Stimulated activated CD4-positive, alpha-beta T cell treated with anti-CD3 and anti-CD28 coated beads, Interleukin-4, amount 100 ng/mL, for 48 hours (primary cell): ENCODE measurements at places on chromosomes 2 and 18.

- no peak for DNase-seq
Observed at GRCh38 chr2:239674981-239675825, 274.4 kb upstream of the HDAC4 start.

DNA sequence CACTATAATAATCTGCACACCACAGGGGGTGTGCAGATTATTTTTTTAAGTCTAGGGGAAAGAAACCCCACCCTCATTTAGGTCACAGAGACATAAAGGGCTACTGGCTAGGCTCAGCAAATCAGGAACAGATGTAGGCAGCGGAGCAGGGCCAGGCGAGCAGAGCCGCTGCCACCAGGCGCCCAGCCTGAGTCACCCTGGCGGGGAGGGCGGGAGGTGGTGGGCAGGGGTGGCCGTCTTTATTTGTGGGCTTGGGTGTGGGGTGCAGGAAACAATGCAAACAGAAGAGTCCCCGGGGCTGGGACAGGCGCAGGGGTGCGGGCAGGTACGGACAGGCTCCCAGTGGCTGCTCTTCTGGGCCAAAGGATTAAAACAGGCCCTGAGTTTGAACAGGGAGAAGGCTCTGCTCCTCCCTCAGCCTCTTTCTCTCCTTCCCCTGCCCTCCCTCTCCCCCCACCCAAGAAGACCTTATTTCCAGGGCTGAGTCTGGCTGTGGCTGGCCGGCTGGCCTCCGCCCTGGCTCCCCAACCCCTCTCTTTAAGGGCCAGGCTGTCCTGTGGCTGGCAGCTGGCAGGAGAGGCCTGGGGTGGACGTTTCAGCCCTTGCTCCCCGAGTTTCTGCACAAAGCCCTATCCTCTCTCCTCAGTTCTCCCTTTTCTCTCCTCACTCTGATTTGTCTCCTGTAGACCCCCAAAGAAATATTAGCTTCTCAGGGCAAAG is 142.9 kb upstream of the SMAD2 start:
- DNase-seq = no peak

DNA sequence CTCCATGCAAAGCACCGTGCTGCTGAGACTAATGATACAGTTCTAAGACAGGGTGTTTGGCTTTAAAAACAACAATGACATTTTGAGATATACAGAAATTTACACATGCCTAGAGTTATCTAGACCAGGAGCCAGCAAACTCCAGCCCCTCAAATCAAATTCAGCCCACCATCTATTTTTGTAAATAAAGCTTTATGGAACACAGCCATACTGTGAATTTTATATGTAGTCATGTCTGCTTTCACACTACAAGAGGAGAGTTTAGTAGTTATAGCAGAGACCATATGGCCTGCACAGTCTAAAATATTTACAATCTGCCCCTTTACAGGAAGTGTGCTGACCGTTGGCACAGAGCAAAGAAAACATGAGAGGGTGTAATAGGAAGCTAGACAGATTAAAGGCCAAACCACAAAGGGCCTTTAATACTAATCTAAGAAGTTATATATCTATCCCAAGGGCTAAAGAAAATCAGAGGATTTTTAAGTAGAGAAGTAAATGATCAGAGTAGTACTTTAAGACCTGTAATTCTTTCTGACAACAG is 39.4 kb downstream of the NBAS start:
- no peak for DNase-seq

- DNase-seq = no peak
Observed at GRCh38 chr2:16332681-16333557, 332.7 kb downstream of the CYRIA start.

- no peak for DNase-seq
Observed at GRCh38 chr18:7633171-7633570, 66.1 kb downstream of the PTPRM start.

DNA sequence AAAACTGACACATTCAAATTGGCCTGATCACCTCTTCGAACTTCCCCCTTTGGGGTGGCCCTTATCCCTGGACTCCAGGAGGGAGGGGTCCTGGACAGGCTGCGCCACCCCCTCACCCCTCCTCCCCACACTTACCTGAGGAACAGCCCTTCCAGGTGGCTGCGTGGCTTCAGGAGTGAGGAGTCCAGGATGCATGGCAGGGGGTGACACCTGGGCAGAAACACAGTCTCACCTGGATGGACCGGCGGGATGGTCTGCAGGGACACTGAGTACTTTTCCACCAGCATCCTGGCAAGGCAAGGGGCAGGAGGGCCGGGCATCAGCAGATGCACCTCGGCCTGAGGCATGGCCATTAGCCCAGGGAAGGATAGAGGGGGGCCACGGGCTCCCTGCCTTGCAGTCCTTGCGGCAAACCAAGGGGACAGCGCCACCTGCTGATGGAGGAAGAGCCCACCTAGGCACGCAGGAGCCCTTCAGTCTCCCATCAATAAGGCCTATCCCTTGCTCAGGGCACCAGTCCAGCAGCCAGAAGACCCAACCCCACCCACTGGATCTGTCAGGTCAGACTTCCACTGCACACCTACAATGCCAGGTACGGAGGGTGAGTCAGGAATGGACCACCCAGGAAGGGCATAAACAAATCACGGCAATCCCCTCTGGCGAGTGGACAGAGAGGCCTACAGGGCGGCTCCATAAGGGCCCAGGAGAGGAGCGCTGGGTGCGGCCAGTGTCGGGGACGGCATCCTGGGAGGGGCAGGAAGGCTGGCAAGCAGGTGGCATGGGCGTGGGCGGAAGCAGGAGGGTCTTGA is 26.0 kb downstream of the FAM178B start:
- DNase-seq = peak; percentile 90

- DNase-seq = no peak
Observed at GRCh38 chr18:69686861-69687260, 260.8 kb downstream of the CD226 start.

GRCh38 chr18:46859855-46860254 is 57.5 kb downstream of the PIAS2 start:
- no peak for DNase-seq

- no peak for DNase-seq
Observed at GRCh38 chr2:167420211-167420610, 531.9 kb downstream of the XIRP2 start.

GRCh38 chr2:130342533-130343275 is at the start of gene IMP4:
Gene IMP4, plus strand, starts transcription at chr2:130342897. Its CDS starts 36 bp downstream, at chr2:130342933.
- peak; percentile 91 for DNase-seq

GRCh38 chr2:39595116-39595515 is 70.6 kb upstream of the TMEM178A start:
- DNase-seq = no peak

GRCh38 chr18:59990121-59990823 is 90.5 kb downstream of the PMAIP1 start:
- DNase-seq = no peak

GRCh38 chr2:106012591-106013347 is 181.3 kb downstream of the UXS1 start:
- DNase-seq = no peak

DNA sequence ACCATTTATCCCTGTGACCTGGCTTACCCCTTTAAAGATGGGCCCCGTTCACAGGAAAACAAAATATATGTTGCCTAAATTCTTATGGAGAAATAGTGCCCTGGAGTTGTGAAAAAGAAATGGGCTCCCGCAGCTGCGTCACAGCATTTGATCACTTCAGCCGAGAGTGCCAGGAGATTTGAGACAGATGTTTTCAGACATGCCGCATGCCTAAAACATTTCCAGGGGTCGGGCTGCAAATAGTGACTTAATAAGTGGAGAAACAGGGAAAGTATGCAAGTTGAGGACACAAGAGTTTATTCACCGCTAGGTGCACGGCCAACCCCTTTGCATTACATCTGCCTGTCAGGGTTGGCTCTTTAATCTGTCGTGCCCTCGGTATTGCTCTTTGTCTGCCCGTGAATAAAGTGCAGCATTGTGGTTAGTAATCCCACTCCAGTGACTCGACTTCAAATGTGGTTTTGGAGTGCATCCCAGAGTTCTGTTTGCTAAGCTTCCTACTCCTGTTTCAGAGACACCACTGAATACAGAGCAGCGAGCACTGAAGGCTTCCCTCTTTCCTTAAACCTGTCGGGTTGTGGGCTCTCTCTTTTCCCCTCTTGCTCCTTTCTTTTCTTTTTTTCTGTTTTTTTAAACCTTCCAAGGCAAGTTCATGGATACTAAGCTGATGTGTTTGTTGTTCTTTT is 187.5 kb downstream of the LTBP1 start:
- DNase-seq = no peak

- DNase-seq = no peak
Observed at GRCh38 chr18:77607087-77607486, 357.4 kb downstream of the GALR1 start.

DNA sequence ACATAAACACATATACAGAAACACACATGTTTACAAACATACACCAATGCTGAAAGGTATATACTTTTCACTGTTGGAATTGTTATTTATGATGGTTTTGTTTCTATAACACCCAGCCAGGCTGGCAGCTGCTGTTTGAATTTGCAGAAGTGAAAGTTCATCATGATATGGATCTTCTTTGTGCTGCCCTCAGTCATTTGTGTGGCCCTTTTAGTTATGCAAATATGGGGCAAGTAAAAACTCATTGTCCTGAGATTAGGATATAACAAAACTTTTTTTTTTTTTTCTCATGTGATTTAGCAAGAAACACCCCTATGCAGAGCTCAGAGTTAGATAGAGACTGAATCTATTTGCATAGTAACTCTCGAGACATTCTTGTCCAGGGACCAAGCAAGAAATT is 714.1 kb downstream of the KCNJ3 start:
- DNase-seq = no peak

DNA sequence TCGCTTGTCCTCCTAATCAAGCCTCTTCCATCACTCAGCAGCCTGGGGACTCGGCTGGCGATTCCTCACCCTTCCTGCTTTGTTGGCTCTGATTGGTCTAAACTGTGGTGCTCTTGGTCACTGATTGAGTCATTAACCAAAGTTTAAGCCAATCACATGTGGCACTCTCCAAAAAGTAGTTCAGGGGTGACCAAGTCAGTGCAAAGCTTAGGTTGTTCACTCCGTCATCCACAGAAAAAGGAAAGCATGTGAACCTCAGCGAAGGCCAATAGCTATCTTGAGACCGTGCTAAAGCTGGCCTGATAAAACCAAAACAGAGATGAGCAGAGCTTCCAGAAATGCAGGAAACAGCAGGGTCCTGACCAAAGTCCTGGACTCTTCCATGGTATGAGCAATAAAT is 4.9 kb downstream of the ALPK2 start:
- no peak for DNase-seq

GRCh38 chr2:2848621-2849333 is 517.7 kb upstream of the MYT1L start:
- no peak for DNase-seq

DNA sequence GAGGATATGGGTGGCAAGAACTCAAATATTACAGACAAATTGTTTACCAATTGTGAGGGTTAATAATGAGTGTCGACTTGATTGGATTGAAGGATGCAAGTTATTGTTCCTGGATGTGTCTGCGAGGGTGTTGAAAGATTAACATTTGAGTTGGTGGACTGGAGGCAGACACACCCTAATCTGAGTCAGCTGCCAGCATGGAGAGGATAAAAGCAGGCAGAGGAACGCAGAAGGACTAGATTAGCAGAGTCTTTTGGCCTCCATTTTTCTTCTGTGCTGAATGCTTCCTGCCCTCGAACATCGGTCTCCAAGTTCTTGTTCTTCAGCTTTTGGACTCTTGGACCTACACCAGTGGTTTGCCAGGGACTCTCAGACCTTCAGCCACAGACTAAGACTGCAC is 1503.7 kb downstream of the LRP1B start:
- no peak for DNase-seq

DNA sequence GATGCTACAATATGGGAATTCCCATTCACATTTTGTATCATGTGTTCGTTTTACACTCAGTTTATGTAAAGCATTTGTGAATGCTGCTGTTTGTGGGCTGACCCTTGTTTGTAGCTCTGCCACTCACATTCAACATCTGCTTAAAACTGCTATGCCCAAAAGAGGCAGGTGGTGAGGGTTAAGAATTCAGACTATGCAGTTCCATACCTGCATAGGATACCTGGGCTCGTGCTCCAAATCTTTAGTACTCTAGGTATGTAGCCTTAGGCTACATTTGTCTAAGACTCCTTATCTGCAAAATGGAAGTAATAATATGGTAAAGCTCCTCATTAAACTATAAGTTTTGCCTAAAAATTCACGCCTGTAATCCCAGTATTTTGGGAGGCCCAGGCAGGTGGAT is 199.5 kb downstream of the GPD2 start:
- no peak for DNase-seq

DNA sequence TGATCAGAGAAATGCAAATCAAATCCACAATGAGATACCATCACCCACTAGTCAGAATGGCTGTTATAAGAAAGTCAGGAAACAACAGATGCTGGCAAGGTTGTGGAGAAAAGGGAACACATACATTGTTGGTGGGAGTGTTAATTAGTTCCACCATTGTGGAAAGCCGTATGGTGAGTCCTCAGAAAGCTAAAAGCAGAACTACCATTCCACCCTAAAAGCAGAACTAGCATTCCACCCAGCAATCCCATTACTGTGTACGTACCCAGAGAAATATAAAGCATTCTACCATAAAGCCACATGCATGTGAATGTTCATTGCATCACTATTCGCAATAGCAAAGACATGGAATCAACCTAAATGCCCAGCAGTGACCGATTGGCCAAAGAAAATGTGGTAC is 60.7 kb downstream of the ANKRD62 start:
- DNase-seq = no peak

GRCh38 chr2:239316562-239317465 is 84.0 kb downstream of the HDAC4 start:
- DNase-seq = no peak
